ENCODE measurements at places on chromosomes 2 and 18.

DNA sequence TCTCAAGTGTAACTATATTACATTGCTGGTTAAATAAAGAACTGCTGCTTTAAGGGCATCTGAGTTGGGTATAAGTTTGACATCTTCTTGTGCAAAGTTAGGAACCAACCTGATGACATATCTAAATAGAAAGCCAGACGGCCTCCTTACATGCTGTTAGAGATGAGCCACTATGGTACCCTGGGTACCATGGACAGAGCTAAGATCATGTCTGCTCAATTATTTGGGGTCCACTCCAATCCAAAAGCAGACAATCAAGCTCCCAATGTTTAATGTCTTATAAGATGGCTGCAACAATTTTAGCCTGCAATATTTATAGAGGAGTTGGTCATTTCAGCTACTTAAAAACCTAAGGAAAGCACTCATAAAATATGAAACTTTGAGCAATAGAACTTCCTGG is 86.2 kb downstream of the UPP2 start:
- no peak for DNase-seq

- no peak for DNase-seq
These were observed 10.8 kb downstream of the GALNT1 start for GRCh38 chr18:35592298-35592697.

- DNase-seq: no peak
These were observed 6.5 kb downstream of the GLS start for GRCh38 chr2:190887089-190887488.

GRCh38 chr18:14959550-14959949 is 211.6 kb downstream of the ANKRD30B start:
- no peak for DNase-seq

DNA sequence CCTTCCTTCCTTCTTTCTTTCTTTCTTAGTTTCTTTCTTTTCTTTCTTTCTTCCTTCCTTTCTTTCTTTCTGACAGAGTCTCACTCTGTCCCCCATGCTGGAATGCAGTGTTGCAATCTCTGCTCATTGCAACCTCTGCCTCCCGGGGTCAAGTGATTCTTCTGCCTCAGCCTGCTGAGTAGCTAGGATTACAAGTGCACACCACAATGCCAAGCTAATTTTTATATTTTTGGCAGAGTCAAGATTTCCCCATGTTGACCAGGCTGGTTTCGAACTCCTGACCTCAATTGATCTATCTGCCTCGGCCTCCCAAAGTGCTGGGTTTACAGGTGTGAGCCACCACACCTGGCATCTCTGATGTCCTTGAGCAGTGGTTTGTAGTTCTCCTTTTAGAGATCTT is 48.5 kb downstream of the IL1R2 start:
- DNase-seq: no peak

DNA sequence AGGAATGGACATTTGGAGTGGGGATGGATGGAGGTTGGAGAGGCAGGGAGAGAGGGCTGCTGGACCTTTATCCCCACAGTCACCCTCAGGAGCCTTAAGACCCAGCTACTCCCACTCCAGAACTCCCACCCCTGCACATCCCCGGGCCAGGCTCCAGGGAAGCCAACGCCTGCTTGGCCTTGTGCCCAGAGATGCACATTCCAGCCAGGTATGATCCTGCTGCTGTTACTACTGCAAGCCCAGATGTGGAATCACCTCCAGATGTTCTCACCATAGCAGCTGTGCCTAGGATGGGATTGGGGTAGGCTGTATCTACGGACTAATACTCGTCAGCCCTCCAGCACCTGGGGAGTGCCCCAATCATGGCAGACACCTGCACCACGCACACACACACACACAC is 71.7 kb downstream of the ZFP36L2 start:
- DNase-seq: no peak

- no peak for DNase-seq
These were observed 31.8 kb upstream of the DLX1 start for GRCh38 chr2:172053486-172053885.

DNA sequence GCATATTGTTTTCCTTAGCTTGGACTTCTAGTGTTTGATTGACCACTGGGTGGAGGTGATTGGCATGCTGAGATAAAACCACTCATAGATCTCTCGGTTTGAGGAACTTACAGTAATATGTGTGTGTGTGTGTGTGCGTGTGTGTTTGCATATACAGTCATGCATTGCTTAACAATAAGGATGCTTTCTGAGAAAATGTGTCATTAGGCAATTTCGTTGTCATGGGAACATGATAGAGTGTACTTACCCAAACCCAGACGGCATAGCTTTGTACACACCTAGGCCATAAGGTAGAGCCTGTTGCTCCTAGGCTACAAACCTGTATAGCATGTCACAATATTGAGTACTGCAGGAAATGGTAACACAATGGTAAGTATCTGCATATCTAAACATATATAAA is 167.3 kb downstream of the NYAP2 start:
- DNase-seq: no peak

- no peak for DNase-seq
These were observed 161.5 kb downstream of the SLC39A10 start for GRCh38 chr2:195818526-195818925.

DNA sequence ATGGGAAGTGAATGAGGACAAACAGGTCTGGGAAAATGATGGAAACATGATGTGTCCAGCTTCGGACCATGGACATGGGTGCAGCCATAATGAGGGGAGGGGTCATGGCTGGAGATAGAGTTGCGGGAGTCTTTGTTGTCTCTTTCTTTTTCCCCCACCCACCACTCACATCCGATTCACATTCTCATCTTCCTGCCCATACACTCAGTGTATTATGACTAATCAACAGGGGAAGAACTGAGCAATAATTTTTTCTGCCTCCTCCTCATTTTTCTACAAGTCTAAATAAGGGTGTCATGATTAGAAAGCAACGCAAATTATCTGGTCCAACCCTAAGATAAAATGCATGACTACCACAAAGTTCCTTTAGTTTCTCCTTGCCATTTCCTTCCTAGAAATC is 5.7 kb upstream of the SERPINB2 start:
- no peak for DNase-seq
